ENCODE measurements at places on chromosomes 2 and 18. TPM values are rescaled to one million over a fixed set of nuclear protein-coding genes. Genes with fewer than 3 reads are reported as not detected.

DNA sequence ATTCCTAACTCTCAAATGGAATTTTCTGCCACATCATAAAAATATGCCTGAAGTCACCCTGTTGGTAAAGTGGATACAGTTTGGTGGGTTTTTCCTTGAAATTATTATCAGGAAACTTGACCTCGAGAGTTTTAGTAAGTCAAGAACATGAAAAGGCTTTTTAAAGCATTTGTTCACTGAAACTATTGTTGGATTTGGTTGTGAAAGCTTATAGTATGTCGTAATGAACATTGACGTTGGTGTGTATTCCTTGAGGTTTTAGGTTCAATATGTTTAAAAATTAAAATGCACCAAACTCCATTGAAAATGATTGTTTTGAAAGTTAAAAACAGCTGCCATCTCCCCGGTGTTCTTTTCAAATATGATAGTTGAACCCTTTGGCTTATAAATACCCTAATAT is 30.8 kb downstream of the AOX1 start:
- no peak for DNase-seq
- H3K36me3 ChIP-seq = no peaks in the 10 kb centered on the region
- H3K4me3 ChIP-seq = peak overlapping the region; percentile 36
- peaks cover 36% of the 10 kb centered on the region for H3K4me1 ChIP-seq
- no peaks in the 10 kb centered on the region for H3K27me3 ChIP-seq

- peaks cover 42% of the 10 kb centered on the region for H3K4me1 ChIP-seq
- peak overlapping the region; percentile 94 for H3K27ac ChIP-seq
- H3K36me3 ChIP-seq = no peaks in the 10 kb centered on the region
- H3K4me3 ChIP-seq = no peak overlapping the region
- no peak for DNase-seq
Observed at GRCh38 chr2:173999272-173999671, 34.1 kb upstream of the SP3 start.

- no peak for DNase-seq
- peaks cover 7% of the 10 kb centered on the region for H3K36me3 ChIP-seq
- no peak overlapping the region for H3K4me3 ChIP-seq
- no peak overlapping the region for H3K27ac ChIP-seq
Observed at GRCh38 chr18:55251254-55251971, 292.2 kb upstream of the CCDC68 start.

- no peak overlapping the region for H3K27ac ChIP-seq
- H3K27me3 ChIP-seq = no peaks in the 10 kb centered on the region
- no peaks in the 10 kb centered on the region for H3K4me1 ChIP-seq
- H3K36me3 ChIP-seq = no peaks in the 10 kb centered on the region
- no peak for DNase-seq
Observed at GRCh38 chr2:157256626-157257025, 879 bp upstream of the GALNT5 start.

GRCh38 chr2:178279142-178279541 is 84.8 kb downstream of the OSBPL6 start:
- no peak overlapping the region for H3K4me3 ChIP-seq
- peaks cover 16% of the 10 kb centered on the region for H3K4me1 ChIP-seq
- no peaks in the 10 kb centered on the region for H3K27me3 ChIP-seq
- DNase-seq = no peak
- no peak overlapping the region for H3K27ac ChIP-seq

- no peaks in the 10 kb centered on the region for H3K4me1 ChIP-seq
- H3K4me3 ChIP-seq = no peak overlapping the region
- no peak for DNase-seq
- H3K27me3 ChIP-seq = peaks cover 12% of the 10 kb centered on the region
Observed at GRCh38 chr2:10546975-10547391, 98.9 kb upstream of the ODC1 start.

DNA sequence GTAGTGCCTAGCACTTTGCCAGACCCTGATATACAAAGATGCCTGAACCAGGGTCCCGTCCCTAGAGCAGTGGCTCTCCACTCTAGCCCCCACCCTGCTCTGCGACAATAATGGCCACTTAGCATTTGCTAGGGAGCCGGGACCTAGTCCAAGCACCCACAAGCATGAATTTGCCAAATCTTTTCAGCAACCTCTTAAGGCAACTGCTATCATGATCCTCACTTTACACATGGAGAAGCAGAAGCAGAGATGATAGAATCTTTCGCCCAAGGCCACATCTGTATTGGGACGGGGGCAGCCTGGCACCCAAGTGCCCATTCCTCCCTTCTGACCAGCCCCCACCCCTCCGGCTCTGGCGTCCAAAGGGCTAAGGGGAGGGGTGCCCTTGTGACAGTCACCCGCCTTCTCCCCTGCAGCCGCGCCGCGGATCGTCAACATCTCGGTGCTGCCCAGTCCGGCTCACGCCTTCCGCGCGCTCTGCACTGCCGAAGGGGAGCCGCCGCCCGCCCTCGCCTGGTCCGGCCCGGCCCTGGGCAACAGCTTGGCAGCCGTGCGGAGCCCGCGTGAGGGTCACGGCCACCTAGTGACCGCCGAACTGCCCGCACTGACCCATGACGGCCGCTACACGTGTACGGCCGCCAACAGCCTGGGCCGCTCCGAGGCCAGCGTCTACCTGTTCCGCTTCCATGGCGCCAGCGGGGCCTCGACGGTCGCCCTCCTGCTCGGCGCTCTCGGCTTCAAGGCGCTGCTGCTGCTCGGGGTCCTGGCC is 13.0 kb downstream of the SIGLEC15 start:
- H3K4me1 ChIP-seq = peaks cover 18% of the 10 kb centered on the region
- no peak overlapping the region for H3K4me3 ChIP-seq
- no peaks in the 10 kb centered on the region for H3K36me3 ChIP-seq
- no peak overlapping the region for H3K27ac ChIP-seq
- no peak for DNase-seq
- peaks cover 13% of the 10 kb centered on the region for H3K27me3 ChIP-seq

TRABD2A gene
- 0.97 TPM for polyA plus RNA-seq
